ENCODE measurements at places on chromosomes 3 and 15.

DNA sequence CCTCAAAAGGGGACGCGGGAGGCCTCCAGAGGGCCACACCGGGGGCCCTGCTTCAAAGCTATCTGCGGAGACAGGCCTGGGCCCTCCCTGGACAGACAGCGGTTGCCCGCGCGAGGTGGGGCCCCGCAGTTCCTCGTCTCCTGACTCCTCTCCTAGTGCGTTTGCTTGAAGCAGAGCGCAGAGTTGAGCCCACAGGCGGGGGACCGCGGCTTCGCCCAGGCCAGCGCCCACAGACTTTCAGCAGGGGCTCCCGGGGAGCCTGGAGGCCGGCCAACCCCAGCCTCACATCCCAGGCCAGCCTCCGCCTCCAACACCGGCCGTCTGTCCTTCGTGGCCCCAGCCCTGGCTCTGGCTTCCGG, 540 bp upstream of the ADAMTS7 start:
- no peak for DNase-seq

DNA sequence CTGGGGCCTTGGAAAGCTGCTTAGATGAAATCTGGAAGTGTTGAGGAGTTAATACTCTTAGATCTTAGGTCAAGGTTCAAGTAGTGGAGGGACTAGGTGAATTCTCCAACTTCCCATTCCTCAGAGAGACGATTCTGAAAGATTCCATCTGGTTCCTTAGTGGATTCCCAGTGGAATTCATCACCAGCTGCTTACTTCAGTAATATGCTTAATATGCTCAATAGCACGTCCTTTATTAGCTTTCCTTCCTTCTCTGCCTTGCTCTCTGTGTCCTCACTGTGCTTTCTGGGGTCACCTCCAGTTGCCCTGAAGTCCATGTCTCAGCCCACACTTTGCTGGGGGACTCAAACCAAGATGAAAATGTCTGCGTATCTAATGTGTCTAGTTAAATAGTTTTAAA, 31.0 kb downstream of the CEP63 start:
- no peak for DNase-seq

- DNase-seq: no peak
Measured at GRCh38 chr3:197331131-197331530, 32.7 kb upstream of the DLG1 start.

- no peak for DNase-seq
Measured at GRCh38 chr15:68316061-68316804, 38.7 kb downstream of the FEM1B start.

GRCh38 chr3:64444490-64445108, 219.3 kb upstream of the PRICKLE2 start:
- DNase-seq: no peak

- DNase-seq: no peak
Measured at GRCh38 chr15:63938486-63939061, 104.8 kb upstream of the HERC1 start.

- DNase-seq: no peak
Measured at GRCh38 chr3:183824761-183825455, 469 bp downstream of the MAP6D1 start.

- no peak for DNase-seq
Measured at GRCh38 chr15:65431731-65432130, 9.0 kb upstream of the IGDCC4 start.

GRCh38 chr3:52039426-52039825, 16.9 kb downstream of the DUSP7 start:
- DNase-seq: no peak

DNA sequence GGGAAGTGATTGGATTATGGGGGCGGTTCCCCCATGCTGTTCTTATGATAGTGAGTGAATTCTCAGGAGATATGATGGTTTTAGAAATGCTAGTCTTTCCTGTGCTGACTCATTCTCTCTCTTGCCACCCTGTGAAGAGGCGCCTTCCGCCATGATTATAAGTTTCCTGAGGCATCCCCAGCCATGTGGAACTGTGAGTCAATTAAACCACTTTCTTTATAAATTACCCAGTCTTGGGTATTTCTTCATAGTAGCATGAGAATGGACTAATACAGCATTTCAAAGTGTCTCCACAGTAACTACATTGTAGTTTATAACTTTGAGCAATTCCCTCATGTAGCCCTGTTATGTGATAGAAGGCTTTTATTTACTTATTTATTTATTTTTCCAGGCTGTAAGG, 128.8 kb upstream of the CHRNA7 start:
- no peak for DNase-seq

DNA sequence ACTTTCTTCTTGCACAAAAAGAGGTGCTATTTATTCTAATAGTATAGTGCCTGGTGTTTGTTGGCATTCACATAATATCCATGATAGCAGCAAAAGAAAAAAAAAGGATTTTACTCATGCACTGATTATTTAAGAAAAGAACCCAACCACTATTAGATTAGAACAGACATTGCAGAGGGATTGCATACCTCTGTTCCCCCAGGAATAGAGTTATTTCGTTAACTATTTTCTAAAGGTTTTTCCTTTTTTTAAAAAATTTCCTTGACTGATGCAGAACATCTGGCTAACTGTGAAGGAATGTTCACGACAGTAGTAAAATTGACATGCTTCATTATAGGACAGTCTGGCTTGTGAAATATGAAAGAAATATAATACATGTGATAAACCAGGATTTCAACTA, 136.6 kb upstream of the PTX3 start:
- DNase-seq: no peak

GRCh38 chr15:40279437-40280141, 3.3 kb downstream of the ANKRD63 start:
- peak; percentile 65 for DNase-seq

DNA sequence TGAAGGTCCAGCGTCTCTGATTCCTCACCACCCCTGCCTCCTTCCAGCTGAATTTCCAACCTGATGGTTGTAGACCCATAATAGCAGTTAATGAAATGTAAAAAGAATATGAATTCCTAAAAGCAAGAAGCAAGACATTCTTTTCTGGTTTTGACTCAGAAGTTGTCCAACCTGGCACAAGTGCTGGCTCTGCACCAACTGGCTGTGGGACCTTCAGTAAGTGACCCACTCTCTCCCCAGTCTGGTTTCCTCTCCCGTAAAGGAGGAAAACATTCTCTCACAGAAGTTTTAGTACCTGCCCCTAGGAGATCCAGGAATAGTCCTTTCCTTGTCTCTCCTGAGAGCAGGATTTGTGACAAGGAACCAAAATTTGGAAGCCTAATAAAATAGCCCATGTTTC, 236.9 kb upstream of the TRIM42 start:
- no peak for DNase-seq

GRCh38 chr15:29129221-29129620, 140.4 kb downstream of the NSMCE3 start:
- DNase-seq: no peak

GRCh38 chr3:120181632-120182031, 87.4 kb upstream of the GSK3B start:
- DNase-seq: no peak

- DNase-seq: peak; percentile 43
Measured at GRCh38 chr15:63601026-63601703, 4.0 kb downstream of the FBXL22 start.

GRCh38 chr3:74842141-74842540, 227.7 kb upstream of the CNTN3 start:
- no peak for DNase-seq

DNA sequence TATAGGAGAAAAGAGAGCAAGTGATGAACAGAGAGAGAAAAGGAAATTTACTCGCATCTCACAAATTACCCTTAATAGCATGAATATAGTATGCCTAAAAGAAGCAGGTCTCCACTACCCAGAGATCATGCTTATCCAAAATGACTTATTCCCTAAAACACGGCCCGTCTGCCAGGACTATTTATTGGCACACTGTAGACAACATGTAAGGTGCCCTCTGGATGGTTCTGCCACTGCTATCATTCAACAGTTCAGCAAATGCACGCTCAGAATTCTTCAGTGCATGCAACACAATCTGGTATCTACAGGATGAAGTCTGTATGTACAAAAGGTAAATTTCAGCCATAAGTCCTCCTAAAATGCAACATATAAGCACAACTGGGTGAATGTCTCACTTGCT, 465.8 kb downstream of the SHQ1 start:
- no peak for DNase-seq

DNA sequence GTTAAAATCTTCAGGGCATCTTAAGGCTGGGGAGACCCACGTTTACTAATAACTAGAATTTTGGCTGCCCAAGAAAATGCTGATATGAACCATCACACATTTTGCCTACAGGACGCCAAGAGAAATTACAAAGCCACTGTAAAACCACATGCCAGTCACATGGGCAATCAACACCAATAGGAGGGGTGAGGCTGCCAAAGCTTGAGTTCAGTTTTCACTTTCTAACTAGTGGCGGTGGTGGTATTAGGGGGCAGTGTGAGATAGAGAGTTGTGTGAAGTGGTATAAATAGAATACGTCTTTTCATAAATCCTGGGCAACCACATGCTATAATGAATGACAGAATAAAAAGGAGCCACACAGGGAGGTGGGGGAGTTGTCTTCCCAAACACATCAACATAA, 147.3 kb downstream of the WNT5A start:
- DNase-seq: no peak

GRCh38 chr3:192422321-192422996, 304.9 kb downstream of the FGF12 start:
- DNase-seq: no peak

- DNase-seq: no peak
Measured at GRCh38 chr3:177026505-177027277, 170.6 kb downstream of the TBL1XR1 start.

GRCh38 chr15:77840991-77841775, 208.5 kb upstream of the LINGO1 start:
- no peak for DNase-seq

- DNase-seq: no peak
Measured at GRCh38 chr3:12729051-12729651, 29.9 kb downstream of the TMEM40 start.

- no peak for DNase-seq
Measured at GRCh38 chr3:177035676-177036075, 161.6 kb downstream of the TBL1XR1 start.

- no peak for DNase-seq
Measured at GRCh38 chr15:47993051-47993450, 127.7 kb upstream of the SLC24A5 start.

GRCh38 chr3:110178965-110179364, 841.6 kb upstream of the DPPA4 start:
- DNase-seq: no peak

GRCh38 chr3:4908433-4909156, 70.6 kb upstream of the BHLHE40 start:
- no peak for DNase-seq

- DNase-seq: no peak
Measured at GRCh38 chr3:76824658-76825240, 215.2 kb upstream of the ROBO2 start.

Measured in effector CD4-positive, alpha-beta T cell (primary cell).